ENCODE measurements at places on chromosomes 7 and 10. TPM values are rescaled to one million over a fixed set of nuclear protein-coding genes. Genes with fewer than 3 reads are reported as not detected.
A peak's percentile ranks its signal among the peaks of the same experiment; 100 is the strongest.

- no peak for DNase-seq
Observed at GRCh38 chr7:84589012-84589411, 394.4 kb upstream of the SEMA3A start.

- no peak for DNase-seq
Observed at GRCh38 chr7:101901661-101902491, 84.5 kb downstream of the CUX1 start.

GRCh38 chr7:82166260-82167015, 277.1 kb downstream of the CACNA2D1 start:
- no peak for DNase-seq

GRCh38 chr10:34171957-34172527, 643.1 kb downstream of the PARD3 start:
- DNase-seq: no peak

DNA sequence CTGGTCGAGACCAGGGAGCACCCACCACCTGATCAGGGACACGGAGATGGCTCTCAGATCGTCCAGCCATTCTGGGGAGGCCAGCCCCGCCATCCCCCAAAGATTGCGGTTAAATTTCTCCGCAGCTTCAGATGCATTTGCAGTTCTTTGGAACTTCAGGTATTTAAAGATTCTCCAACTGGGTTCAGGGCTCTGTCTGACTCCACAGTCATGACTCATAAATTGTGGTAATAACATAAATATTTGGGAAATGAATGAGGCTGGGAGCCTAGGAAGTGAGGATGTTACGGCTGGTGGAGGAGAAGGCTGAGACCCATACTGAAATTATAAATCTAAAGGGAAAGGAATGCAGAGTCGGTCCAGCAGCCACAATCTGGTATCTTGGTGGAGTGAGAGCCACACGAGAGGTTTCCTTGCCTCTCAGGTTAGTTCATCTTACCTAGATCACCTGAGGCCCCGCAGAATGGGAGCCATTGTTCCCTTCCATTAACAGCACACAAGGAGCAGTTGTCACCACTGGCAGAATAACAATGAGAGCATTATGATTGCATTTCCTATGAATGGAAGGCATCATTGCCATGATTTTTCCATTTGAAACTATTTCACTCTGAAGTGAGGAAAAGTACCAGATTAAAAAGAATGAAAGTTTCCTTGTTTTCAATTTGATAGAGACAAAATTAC, 26.7 kb upstream of the DNAJB6 start:
- DNase-seq: no peak

GRCh38 chr7:11427686-11428273, 404.2 kb downstream of the THSD7A start:
- DNase-seq: peak; percentile 48

DNA sequence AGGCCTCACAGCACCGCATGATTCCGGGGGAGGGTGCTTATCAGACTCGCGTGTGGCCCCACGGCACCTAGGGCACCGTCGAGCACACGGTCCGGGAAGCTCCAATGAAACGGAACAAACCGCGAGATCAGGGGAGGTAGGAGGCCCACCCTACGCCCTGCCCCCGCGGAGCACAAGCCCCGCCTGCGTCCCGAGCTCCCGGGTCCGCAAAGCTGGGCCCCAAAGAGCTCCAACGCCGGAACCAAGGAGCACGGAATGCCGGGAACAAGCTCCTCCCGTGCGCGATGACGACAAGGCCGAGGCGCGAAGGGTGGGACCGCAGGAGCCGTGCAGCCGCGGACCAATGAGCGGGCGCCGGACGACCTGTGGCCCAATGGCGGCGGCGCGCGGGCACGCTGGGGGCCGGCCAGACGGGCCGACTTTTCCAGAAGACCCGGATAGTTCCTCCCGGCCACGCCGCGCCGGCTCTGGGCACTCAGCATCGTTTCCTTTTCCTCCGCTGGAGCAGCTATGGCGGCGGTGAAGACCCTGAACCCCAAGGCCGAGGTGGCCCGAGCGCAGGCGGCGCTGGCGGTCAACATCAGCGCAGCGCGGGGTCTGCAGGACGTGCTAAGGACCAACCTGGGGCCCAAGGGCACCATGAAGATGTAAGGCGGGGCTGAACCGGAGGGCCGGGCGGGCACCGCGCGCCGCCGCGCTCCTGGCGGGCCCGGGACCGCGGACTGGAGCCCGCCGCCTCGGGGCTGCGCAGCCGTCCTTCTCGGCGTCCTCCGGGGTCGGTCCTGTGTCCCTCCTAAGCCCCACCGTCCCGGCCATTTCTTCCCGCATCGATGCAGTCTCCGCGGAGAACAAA, at the start of the genes CCT6A and PSPH:
CCT6A (plus strand) TSS at position 427 of the 853 bp plus-strand sequence; CDS start at position 511, 84 bp downstream.
PSPH (minus strand) TSS at position 106 of the 853 bp plus-strand sequence. CDS start 30,232 bp downstream, outside the sequence.
- peak; percentile 95 for DNase-seq

GRCh38 chr7:119963654-119964053, 309.3 kb upstream of the KCND2 start:
- no peak for DNase-seq

DNA sequence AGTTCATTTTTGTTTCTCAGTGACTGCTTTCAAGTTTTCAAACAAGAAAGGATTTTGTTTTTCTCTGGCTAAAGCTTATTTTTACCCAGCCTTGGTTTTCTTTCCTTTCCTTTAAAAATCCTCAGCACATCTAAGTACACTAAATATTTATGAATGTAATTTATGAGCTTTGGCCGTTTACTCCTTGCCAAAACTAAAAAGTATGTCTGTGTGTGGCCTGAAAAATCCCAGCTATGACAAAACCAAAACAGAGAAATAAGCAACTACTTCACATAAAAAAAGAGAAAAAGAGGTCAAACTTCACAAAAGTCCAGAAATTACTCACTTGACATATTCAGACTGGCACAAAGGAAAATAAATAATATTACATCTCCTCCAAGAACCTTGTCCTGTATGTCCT, 365.1 kb upstream of the NFE2L3 start:
- DNase-seq: no peak

- DNase-seq: no peak
Observed at GRCh38 chr7:128003167-128003566, 28.1 kb downstream of the LRRC4 start.

GRCh38 chr10:93436591-93437085, 45.5 kb downstream of the MYOF start:
- DNase-seq: no peak

Gene EPO
- polyA plus RNA-seq: not detected
